ENCODE measurements at places on chromosomes 5 and 9. TPM values are rescaled to one million over a fixed set of nuclear protein-coding genes. Genes with fewer than 3 reads are reported as not detected.

TIMD4 gene
- total RNA-seq, result not detected

ZNF462 gene
- total RNA-seq, result 14.7 TPM

ST6GALNAC6 gene
- 29.6 TPM for total RNA-seq

NEUROG1 gene
- not detected for total RNA-seq

SLC24A2 gene
- total RNA-seq, result under 0.01 TPM

ZFYVE16 gene
- total RNA-seq, result 46.2 TPM

PCDHA4 gene
- total RNA-seq, result 0.11 TPM

PHF24 gene
- 0.11 TPM for total RNA-seq

MTAP gene
- total RNA-seq, result 39.6 TPM

FOXD4L6 gene
- total RNA-seq, result 0.11 TPM

VLDLR gene
- total RNA-seq, result 27.1 TPM

All from uterine smooth muscle cell (primary cell).